ENCODE measurements at places on chromosomes 7 and 10.

- no peak for DNase-seq
These were observed 15.7 kb downstream of the ADGRA1 start for GRCh38 chr10:133103311-133103910.

- DNase-seq: no peak
These were observed 759.9 kb downstream of the LRMDA start for GRCh38 chr10:76191336-76191735.

DNA sequence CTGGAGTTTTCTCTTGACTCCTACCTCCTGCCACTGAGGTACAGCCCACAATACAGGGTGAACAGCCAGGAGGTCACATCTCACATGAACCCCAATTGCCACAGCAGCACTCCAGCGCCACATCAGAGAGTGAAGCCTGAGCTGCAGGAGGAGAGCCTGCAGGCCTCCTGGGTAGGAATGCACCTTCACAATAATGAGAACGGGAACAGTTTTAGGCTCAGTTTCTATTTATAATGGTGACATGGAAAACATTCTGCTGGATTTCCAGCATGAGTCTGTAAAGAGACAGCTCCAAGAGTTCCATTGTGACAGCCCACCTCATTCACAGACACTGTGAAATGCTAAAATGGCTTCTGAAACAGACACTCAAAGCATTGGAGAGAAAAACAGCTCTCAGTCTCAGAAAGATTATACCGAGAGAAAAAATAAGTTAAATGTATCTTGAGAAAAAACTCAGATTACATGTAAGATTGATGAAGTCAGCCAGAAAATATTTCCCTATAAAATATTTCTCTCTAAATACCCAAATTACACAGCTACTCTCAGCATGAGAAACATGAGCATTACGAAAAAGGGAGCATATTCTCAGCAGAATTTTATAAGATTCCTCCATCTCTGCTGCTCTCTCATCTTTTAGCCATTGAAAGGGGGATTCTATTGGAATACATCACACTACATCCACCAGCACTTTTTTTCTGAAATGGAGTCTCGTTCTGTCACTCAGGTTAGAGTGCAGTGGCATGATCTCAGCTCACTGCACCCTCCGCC is 11.3 kb downstream of the ZNF680 start:
- DNase-seq: no peak

DNA sequence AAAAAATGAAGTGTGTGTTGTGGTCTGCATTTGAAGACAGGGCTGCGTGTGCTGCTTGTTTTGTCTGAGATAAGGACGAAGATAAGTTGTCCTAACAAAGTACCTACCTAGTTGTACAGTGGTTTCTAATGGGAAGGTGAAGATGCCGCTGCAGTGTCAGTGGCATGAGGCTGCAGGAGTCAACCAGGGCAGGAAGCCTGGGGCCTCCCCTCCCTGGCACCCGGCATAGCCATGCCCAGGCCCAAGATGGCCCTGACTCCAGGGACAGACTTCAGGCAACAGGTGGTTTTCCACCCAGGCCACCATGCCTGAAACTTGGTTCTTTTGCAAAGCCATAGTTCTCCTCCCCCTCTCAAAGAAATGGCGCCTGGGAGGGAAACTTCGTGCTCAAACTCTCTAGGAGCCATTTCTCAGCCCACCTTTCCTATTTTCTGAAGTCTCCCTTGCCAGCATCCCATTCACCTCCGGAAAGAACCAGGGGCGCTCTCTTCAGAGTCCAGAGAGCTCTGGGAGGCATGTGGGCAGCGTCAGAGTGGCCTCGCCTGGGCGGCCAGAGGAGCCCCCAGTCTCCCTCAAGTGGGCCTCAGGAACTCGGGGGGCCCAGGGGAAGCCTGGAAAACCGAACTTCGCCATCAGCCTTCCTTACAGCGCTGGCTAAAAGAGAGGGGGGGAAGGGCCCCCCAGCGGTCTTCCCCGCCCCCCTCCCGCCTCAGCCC is 2.1 kb upstream of the KAT6B start:
- no peak for DNase-seq

GRCh38 chr7:110604206-110604605 is 486.7 kb upstream of the LRRN3 start:
- DNase-seq: no peak

DNA sequence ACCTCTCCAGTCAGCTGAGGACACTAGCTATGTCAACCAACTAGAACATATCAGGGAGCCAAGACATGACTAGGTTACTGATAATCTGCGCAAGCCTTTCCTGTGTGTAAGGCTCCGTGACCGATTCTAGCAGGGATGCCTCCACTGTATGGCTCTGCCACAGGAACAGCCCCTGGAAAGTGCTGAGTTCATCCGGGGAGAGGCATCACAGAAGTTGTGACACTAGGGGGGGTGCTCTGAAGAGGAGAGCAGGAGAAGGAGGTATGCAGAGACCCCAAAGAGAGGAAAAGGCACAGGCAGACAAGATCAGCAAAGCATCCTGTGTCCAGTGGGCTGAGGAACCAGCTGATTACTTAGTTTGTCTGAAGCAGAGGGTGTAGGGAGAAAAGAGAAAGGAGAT is 13.5 kb downstream of the UPP1 start:
- no peak for DNase-seq

DNA sequence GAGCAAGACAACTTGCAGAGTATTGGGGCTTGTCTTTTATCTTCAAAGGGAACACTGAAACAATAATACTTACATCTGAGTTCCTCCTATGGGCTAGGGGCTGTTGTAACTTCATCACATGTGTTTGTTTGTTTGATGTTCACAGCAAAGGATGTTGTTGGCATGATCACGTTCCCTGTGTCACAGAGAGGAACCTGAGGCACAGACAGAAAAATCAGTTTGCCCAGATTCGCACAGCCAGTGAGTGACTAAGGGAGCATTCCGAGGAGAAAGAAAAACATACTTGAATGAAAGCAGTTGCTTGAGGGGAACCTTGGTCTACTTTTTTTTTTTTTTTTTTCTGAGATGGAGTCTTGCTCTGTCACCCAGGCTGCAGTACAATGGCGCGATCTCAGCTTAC is 87.2 kb upstream of the PFKP start:
- no peak for DNase-seq

- DNase-seq: no peak
These were observed 255.0 kb downstream of the BICC1 start for GRCh38 chr10:58767652-58768051.

DNA sequence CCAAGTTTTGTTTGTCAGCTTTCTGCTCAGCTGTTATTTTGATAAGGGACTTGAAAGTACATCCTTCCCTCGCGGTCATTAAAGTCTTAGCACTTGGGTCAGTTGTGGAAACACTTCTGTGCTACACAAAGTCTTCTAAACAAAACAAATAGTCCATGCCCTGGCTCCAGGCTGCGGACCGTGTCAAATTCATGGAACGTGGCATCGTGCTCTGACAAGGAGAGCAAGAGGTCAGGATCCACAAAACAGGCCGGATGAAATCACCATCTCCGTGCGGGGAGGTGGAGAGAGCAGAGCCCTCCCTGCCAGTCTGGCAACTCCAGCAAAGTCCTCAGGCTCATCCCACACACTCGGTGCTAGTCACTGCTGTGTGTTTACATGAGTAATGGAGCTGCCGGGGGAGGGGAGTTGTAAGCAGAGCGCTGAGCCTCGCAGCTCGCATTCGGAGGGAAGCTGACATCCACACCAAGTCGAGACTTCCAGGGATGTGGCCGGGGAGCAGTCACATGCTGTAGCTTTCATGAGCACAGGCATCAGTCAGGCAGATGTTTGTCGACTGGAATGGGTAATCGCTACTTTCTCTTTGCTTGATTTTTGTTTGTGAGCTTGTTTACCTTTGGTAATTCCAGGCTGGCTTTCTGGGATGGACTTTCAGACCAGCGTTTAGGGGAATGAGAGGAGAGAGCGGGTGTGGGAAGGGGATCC is 147.6 kb downstream of the ARID5B start:
- no peak for DNase-seq

DNA sequence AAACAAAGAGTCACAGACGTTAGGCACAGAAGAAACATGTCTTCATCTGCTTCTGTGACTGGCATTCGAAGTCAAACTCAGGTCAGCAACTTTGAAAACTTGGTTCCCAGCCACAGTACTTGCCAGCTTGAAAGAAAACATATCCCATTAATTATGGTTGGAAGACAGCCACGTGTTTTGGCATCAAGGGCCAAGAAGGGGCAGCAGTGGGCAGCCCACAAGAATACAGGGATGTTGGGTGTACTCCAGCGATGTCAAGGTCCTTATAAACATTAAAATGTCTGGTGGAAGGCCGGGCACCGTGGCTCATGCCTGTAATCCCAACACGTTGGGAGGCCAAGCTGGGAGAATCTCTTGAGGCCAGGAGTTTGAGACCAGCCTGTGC is 29.5 kb downstream of the JCAD start:
- no peak for DNase-seq

DNA sequence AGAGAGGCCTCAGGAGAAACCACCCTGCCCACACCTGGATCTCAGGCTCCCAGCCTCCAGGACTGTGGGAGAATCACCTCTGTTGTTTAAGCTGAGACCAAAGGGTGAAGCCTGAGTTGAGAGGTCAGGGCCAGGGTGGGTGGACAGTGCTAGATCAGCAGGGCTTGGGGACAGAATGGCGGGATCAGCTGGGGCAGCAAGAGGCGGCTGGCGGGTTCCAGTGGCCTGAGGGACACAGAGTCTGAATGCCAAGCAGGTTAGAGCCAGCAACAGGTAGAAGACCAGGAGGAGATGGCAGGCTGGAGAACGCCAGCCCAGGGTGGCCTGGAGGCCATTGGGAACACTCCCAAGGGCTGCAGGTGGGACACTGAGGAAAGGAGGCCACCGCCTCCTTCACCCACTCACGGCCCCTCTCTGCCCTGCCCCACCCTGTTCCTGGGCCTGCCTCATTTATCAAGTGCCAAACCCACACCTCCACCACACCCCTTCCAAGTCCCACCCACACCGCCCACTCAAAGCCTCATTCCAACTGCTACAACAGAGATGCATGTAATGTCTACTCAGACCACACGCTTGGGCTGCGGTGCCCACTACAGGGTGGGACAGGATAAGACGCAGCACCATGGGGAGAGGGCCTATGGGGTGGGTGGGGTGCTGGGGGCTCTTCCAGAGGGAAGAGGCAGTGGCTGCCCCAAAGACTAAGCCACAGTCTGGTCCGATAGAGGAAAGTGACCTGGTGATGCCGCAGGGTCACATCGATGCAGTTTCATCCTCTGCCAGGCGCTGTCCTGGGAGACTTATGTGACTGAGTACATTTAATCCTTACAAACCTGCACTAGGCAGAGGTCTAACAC is 173.9 kb downstream of the TNS3 start:
- no peak for DNase-seq

DNA sequence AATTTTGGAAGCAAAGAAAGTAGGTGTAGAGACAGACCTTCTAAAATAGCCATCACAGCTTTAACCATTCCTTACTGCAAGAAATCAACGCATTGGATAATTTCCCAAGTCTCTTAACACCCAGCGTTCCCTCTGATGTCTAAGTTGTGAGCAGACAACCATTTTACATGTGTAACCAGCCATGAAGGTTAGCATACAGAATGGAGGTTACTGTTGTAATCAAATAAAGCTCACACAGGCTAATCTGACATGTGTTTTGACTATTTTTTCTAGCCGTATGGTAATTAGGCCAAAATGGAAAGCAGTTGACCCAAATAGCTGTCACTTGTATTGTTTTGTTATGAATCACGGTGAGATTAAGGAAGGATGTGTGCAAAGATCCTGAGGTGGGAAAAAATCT is 336.4 kb downstream of the RNLS start:
- no peak for DNase-seq

GRCh38 chr10:31962826-31963588 is 34.4 kb upstream of the ARHGAP12 start:
- DNase-seq: no peak

DNA sequence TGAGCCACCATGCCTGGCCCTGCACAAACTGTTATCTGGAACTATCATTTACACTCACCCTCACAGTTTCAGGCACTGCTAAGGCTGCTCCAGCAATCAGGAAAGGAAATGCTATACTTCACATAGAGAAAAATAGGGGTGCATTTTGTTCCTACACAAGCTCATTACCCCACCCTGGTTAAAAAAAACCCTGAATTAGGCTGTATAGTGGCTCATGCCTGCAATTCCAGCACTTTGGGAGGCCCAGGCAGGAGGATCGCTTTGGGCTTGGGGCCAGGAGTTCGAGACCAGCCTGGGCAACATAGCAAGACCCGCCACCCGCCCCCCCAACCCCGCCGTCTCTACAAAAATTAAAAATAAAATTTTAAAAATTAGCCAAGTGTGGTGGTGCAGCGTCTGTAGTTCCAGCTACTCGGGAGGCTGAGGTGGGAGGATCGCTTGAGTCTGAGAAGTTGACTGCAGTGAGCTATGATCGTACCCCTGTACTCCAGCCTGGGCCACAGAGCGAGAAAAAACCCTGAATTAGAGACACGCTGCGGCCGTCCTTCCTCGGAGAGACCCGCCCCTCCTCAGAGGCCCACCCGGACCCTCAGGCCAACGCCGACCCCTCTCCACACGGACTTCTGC is 539 bp downstream of the PTCD1 start:
- DNase-seq: no peak

All from NCI-H2171 (cell line).